ENCODE measurements at places on chromosomes 7 and 10.

- DNase-seq: no peak
Measured at GRCh38 chr7:55546814-55547213, 25.5 kb downstream of the VOPP1 start.

DNA sequence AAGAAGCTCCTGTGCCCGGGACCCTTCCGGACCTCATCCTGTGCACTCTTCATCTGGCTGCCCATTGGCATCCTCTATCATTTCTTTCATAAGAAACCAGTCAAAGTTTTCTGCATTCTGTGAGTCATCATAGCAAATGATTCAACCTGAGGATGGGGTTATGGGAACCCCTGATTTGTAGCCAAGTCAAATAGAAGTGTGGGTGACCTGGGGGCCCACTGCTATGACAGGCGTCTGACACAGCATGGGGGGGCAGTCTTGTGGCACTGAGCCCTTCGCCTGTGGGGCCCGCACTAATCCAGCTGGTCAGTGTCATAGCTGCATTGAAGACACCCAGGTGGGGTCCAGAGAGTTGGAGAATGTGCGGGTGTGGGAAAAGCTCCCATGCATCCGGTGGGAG, 230.4 kb downstream of the USP6NL start:
- DNase-seq: no peak

DNA sequence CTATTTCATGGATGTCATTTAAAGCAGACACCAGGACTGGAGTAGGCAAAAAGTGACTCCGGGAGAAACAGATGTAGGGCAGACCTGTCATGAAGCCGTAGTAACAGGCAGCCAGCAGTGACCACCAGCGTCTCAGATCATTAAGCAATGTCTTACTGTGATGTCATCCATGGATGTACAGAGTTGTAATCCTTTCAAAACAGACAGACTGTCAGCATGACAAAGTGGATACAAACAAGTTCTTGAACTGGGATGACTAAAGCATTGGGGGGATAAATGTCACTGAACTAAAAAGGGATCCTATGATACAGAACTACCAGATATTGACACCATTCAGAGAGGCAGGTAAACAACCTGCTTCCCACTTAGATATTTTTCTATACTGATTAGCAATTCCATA, 675.5 kb downstream of the PARD3 start:
- DNase-seq: no peak

- DNase-seq: no peak
Measured at GRCh38 chr7:159070431-159071148, 74.1 kb downstream of the VIPR2 start.

- DNase-seq: no peak
Measured at GRCh38 chr10:35470925-35471315, 134.2 kb upstream of the GJD4 start.

GRCh38 chr10:60353519-60354258, 36.0 kb downstream of the ANK3 start:
- no peak for DNase-seq

Data from activated gamma-delta T cell (primary cell).